ENCODE measurements at places on chromosomes 7 and 10. TPM values are rescaled to one million over a fixed set of nuclear protein-coding genes. Genes with fewer than 3 reads are reported as not detected.

Gene SLC26A3
- not detected for total RNA-seq

Gene GRID1
- 1.1 TPM for total RNA-seq

Gene ITPRID1
- not detected for total RNA-seq

Gene PAX4
- not detected for total RNA-seq

Gene TRUB1
- 19.8 TPM for total RNA-seq

Gene CALHM3
- not detected for total RNA-seq

Gene STOX1
- total RNA-seq, result 8.8 TPM

Gene POM121
- 68.8 TPM for total RNA-seq

Gene SLC16A12
- total RNA-seq, result not detected

Gene ITIH5
- not detected for total RNA-seq

Gene GALNT17
- total RNA-seq, result 10.4 TPM

Gene FKBP6
- not detected for total RNA-seq

Gene SORBS1
- total RNA-seq, result 15.3 TPM

Data from neural crest cell (in vitro differentiated cells).